ENCODE measurements at places on chromosomes 11 and 22. TPM values are rescaled to one million over a fixed set of nuclear protein-coding genes. Genes with fewer than 3 reads are reported as not detected.

POTEH gene
- not detected for total RNA-seq

GRCh38 chr11:3181725-3182461 lies 16.8 kb upstream of the OSBPL5 start:
- no peak for DNase-seq

ZDHHC5 gene
- total RNA-seq, result 55.1 TPM

JHY gene
- total RNA-seq, result 0.38 TPM

DNA sequence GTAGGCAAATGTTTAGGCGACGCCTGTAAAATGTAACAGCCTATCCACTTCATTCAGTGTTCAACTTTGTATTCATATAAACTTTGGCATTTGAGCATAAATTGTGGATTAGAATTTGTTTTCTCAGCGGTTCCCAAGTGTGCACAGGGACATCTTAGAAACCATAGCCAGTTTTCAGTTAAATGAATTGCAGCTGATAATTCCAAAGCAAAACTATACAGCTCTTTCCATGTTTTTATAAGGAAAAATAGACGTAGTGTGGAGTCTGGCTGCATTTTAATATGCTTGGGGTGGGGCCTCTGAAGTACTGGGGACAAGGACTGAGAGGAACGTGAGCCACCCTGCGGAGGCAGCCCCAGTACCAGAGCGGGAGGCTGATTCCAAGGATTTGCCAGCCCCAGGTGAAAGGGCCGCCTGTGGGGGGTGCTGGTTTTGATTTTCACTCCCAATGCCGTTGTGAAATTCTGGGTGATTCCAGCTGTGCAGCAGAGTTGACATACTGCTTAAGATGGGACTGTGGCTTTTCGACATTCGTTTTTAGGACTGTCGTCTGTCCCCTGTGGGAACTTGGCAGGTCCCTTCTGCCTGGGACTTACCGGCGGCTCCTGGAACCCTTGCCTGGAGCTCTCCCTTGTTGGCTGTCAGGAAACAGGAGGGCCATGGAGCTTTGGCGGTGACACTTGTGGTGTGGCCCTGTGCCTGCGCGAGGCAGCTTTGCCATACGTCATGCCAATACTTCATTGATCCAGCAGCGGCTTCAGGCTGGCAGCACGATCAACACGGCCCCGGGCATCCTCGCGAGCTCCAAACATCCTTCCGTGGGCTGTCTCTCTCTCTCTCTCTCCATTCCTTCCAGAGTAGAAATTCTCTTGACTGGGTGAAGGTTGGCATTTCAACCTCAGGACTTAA lies 370.9 kb downstream of the TBC1D22A start:
- no peak for DNase-seq

DNA sequence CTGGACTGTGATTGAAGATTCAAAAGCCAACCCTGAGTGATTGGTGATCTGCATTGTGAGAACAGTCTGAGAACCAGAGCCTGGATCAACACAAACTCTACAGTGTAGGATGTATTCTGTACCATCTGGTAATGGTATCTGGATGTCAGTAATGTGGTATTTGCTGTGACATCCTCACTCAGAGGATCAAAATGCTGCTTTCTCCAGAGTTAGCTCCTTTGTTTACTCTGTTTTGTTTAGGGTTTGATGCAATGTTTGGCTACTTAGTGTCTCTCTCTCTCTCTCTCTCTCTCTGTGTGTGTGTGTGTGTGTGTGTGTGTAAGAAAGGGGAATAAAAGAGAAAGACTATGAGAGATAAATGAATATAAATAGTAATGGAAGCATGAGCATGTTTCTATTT lies 24.3 kb downstream of the CASP4 start:
- no peak for DNase-seq

ZFTA gene
- total RNA-seq, result 23.3 TPM

RBMXL2 gene
- not detected for total RNA-seq

OR4D5 gene
- not detected for total RNA-seq

Data from LHCN-M2 (cell line).